ENCODE measurements at places on chromosomes 11 and 22.

- no peak for DNase-seq
Measured at GRCh38 chr11:67634366-67635230, 4.9 kb upstream of the NUDT8 start.

DNA sequence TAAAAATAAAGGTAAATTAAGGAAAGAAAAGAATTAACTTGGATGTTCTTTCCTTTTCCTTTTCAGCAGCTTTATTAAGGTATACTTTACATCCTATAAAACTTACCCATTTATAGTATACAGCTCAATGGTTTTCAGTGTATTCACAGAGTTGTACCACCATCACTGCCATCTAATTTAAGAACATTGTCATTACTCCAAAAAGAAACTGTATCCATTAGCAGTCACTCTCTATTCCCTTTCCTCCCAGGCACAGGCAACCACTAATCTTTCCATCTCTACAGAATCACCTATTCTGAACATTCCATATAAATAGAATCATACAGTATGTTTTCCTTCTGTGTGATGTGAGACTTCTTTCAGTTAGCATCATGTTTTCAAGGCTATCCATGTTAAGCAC, 38.9 kb upstream of the TNRC6B start:
- no peak for DNase-seq

- DNase-seq: no peak
Measured at GRCh38 chr22:40202225-40202944, 24.7 kb downstream of the TNRC6B start.

GRCh38 chr11:57640068-57640800, 9.5 kb downstream of the YPEL4 start:
- no peak for DNase-seq

DNA sequence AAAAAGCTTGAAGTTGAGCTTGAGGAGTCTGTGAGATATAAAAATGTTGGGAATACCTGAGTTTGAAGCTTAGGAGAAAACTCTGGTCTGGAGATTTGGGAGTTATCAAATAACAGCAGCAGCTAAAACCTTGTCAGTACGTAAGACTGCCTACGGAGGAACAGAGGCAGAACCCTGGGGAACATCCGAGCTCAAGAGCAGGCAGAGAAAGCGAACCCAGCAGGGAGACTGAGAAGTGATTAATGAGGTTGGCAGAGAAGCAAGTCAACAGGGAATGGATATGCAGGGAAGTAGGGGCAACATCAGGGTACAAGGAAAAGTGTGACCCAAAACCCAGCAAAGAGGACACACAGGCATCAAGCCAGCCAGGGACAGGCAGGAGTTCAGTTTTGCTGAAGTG, 12.6 kb upstream of the MTFP1 start:
- DNase-seq: no peak

DNA sequence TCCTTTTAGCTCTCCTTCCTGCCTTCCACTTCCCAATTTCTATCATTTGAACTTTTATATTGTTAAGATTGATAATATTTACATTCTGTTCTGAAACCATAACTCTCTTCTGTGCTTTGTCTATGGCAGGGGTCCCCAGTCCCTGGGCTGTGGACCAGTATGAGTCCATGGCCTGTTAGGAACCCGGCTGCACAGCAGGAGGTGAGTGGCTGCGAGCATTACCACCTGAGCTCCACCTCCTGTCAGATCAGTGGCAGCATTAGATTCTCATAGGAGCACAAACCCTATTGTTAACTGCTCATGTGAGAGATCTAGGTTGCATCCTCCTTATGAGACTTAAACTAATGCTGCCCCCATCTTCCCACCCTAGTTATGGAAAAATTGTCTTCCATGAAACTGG, 48.4 kb upstream of the HEPHL1 start:
- DNase-seq: no peak

- no peak for DNase-seq
Measured at GRCh38 chr11:118098996-118099837, 12.5 kb upstream of the SMIM35 start.

GRCh38 chr11:125448136-125448535, 47.9 kb downstream of the FEZ1 start:
- DNase-seq: no peak

- no peak for DNase-seq
Measured at GRCh38 chr11:3202759-3203158, 15.9 kb downstream of the MRGPRG start.

DNA sequence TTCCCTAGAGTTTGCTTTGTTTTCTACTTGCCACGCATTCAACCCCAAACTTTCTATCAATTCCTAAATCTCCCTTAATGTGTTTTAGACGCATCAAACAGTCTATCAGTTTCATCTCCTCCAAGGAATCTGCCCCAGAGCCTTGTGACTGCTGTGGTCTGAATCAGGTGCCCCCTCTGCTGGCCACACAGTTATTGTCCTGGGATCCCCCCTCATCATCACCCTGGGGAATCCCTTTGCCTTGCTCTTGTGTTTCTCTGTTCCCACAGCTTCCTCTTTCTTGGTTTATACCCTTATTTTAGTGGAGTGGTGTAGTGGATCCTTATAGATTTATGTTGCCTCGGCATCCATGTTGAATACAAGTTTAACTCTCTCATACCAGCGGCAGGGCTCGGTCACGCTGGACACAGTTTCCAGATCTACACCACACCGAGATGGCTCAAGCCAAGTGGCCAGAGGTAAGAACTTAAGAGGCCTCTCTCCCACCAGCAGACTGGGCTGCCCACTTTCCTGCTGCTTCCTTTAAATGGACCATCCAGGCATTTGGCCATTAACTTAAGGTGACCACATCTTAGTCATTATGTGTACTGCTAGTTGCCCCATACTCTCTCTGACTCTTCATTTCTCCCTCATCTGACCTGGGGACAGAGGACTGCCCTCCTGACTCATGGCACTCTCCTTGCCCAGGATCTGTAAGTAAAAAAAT, 8.2 kb downstream of the UPB1 start:
- no peak for DNase-seq

- DNase-seq: no peak
Measured at GRCh38 chr11:68016904-68017817, 7.0 kb downstream of the ALDH3B1 start.

DNA sequence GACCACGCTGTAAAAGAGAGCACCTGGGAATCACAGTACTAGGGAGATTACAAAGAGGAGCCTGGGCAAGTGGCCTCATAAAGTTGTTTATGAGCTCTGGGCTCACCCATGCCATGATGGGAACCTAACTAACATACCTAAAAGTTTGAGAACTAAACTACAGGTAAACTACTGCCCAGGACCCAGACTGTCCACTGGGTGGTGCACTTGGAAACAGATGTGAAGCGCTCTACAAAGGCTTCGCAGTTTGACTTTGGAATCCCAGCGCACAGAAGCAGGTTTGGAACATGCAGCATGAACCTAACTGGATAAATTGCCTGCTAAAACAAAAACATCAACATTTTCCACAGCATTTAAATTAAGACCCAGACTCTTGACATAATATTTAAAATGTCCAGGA, 418.6 kb downstream of the FAM181B start:
- DNase-seq: no peak
